CD4-positive, alpha-beta T cell (primary cell): ENCODE measurements at places on chromosomes 11 and 22.

GRCh38 chr11:7098235-7098832, 9.5 kb downstream of the RBMXL2 start:
- DNase-seq = no peak

GRCh38 chr11:2867142-2867541, 18.4 kb downstream of the CDKN1C start:
- no peak for DNase-seq

DNA sequence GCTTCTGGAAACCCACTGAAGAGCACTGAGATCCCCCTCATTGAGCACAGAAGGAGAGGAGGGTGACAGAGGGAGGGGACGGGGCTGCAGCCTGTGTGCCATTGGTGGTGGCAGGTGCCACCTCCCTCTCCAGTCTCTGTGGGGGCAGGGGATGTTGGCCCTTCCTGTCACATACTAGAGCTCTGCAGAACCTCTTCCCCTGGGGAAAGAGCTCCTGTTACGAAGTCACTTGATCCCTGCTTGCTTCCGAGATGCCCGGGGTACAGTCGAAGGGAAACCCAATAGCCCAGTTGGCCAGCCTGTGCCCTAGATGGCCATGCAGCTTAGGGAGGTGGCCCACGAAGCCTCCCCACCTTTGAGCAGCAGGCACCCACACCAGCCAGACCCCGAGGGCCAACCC, 29.4 kb downstream of the DAGLA start:
- no peak for DNase-seq

GRCh38 chr11:894575-895201, 15.9 kb downstream of the CHID1 start:
- no peak for DNase-seq

- DNase-seq = no peak
Observed at GRCh38 chr22:46657655-46657953, 37.4 kb downstream of the GRAMD4 start.

GRCh38 chr11:77081976-77082836, 15.4 kb downstream of the CAPN5 start:
- no peak for DNase-seq

DNA sequence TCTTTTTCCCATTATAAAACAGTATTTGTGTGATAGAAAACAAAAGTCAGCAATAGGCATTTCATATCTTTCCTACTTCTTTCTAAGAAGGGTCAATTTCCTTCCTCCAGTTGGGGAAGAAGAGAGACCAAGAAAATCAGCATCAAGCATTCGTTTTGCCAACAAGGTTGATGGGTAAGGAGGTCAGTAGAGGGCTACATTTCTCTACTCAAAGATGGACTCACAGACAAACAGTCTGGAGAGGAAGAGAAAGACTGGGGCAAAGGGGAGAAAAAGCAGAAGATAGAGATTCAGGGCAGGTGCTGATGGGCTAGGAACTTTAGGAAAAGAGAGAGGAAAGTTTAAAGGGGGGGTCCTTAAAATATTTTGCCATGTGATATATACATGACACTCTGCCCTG, 8.6 kb upstream of the MTNR1B start:
- no peak for DNase-seq

DNA sequence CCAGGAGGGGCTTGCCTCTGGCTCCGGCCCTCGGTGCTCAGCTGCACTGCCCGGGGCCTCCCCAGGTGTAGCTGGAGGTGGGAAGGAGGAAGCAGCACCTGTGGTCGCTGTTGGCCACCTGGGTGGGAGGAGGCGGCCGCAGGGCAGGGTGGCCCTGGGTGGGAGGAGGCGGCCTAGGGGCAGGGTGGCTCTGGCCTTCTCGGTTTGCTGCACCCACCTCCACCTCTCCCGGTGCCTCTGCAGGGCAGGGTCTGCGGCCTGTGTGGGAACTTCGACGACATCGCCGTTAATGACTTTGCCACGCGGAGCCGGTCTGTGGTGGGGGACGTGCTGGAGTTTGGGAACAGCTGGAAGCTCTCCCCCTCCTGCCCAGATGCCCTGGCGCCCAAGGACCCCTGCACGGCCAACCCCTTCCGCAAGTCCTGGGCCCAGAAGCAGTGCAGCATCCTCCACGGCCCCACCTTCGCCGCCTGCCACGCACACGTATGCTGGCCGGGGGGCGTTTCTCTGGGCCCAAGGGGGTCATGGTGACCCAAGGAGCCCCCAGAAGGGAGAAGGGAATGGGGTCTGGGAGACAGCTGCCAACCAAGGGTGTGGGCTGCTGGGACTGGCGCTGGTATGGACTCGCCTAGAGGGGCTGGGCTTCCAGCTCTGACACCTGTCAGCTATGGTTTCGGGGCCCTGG, 20.6 kb downstream of the MUC5AC start:
- no peak for DNase-seq

- DNase-seq = peak; percentile 23
Observed at GRCh38 chr22:37020192-37020479, 594 bp downstream of the MPST start.

- DNase-seq = no peak
Observed at GRCh38 chr22:26377170-26377830, 51.8 kb upstream of the ASPHD2 start.

GRCh38 chr11:5362017-5362625, 10.8 kb downstream of the OR51B6 start:
- DNase-seq = no peak

DNA sequence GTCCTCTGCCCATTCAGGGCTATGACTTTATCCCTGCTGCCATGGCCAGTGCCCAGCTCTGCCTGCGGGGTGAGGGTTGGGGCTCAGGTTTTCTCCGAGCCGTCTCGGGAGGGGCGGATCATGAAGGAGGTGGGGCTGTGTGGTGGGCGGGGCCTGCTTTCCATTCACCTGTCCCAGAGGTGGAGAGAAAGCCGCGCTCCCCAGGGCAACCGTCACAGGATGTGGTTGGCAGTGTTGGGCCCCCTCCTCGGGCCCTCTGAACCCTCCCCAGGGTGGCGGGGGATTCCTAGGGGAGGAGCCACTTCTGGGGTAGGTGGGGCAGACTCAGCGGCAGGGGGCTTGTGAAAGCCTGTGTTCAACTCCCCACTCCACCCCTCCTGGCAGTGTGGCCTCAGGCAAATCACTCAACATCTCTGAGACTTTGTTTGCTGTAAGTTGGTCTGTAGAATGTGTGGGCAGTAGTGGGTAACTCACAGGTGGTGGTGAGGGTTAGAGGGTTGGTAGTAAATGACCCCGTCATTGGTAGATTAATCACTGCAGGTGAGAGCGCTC, 50.3 kb downstream of the CD6 start:
- peak; percentile 82 for DNase-seq
